ENCODE measurements at places on chromosomes 11 and 22.
A peak's percentile ranks its signal among the peaks of the same experiment; 100 is the strongest.

GRCh38 chr22:24836282-24836681 is 30.3 kb downstream of the SGSM1 start:
- DNase-seq: no peak

DNA sequence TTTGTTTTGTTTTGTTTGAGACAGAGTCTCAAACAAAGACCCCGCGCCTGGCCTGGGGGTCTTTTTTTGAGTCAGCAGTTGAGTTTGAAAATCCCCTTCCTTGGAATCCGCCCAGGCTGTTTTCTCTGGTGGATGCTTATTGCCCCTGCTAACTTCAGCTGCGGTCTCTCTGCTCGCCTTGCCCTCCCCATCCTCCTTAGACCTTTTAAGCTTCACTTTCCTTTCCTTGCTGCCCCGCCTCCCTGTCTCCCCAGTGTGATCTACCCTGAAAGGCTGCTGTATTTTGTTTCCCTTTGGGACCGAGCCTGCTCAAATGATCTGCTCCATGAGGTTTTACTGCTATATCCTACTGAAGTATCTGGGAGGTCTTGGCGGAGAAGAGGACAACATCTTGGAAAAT is 2.5 kb downstream of the USP18 start:
- no peak for DNase-seq

DNA sequence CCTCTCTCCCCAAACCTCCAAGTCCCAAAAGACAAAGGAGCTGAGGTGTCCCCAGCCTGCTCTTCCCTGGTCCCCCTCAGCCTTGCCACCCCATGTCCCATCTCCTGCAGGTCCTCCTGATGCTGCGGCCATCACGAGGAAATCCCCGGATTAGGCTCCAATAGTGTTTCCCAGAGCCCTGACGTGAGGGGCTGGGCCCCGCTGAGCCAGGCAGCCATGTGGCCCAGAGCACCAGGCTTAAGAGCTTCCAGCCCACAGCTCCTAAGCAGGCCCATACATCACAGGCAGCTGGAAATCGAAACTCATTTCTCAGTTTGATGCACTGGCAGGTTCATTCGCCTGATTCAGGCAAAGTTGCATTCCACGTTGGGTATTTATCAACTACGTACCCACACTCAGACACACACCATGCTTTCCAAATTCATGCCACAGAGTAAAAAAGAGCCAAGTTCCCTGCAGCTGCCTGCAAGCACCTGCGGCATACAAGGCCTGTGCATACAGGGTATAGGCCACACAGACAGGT is 114.2 kb downstream of the CHST1 start:
- DNase-seq: no peak

DNA sequence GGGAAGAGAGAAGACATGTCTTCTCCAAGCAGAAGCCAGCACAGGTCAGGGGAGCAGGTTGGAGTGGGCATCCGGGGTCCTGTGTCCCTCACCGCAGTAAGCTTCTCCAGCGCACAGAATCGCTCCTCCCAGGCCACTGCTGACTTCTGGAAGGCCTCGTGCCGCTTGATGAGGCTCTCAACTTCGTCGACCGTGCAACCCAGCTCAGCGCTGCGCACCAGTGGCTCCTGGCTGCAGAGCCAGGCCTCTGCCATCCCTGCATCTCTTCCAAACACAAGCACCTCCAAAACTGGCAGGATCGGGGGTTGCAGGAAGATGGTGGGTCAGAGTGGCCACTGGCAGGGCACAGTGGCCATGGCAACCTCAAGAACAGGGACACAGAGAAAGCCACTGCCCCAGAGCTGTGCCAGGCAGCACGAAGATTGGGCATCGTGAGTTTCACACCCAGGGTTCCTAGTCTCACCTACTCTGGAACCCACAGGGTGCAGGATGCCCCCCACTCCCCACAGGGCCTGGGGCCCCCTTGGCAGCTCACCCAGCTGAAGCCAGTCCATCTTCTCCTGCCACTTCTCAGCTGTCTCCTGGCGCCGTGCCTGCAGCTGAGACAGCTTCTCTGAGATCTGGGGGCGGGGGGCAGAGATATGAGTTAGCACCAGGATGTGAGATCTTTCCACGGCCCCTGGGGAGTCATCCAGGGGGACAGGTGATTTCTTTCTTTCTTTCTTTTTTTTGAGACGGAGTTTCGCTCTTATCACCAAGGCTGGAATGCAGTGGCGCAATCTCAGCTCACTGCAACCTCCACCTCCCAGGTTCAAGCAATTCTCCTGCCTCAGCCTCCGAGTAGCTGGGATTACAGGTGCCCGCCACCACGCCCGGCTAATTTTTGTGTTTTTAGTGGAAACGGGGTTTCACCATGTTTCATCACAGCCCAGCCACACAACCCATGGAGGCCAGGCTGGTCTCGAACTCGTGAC is 11.2 kb upstream of the RBM4B start:
- no peak for DNase-seq

- DNase-seq: no peak
Measured at GRCh38 chr22:20001082-20001638, 15.5 kb downstream of the ARVCF start.

DNA sequence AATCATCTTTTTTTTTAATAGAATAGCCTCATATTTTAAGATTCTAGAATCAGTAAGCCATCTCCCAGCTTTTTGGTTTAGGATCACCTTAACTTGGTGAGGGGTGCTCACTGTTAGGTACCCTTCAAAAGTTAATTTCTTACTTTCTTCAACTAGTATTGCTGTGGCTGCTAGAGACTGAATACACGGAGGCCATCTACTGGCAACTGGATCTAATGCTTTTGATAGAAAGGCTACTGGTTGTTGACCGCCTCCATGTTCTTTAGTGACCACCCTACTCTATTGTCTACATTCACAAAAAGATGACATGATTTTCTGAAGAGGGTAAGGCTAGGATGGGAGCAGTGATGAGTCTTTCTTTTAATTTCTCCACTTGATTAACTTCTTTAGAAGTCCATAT is 16.7 kb upstream of the ALDH3B2 start:
- no peak for DNase-seq

- DNase-seq: no peak
Measured at GRCh38 chr11:95991545-95991944, 67.6 kb upstream of the MTMR2 start.

- DNase-seq: no peak
Measured at GRCh38 chr11:96393753-96394348, 4.0 kb downstream of the JRKL start.

GRCh38 chr11:113504586-113504985 is 29.4 kb upstream of the DRD2 start:
- DNase-seq: peak; percentile 23

DNA sequence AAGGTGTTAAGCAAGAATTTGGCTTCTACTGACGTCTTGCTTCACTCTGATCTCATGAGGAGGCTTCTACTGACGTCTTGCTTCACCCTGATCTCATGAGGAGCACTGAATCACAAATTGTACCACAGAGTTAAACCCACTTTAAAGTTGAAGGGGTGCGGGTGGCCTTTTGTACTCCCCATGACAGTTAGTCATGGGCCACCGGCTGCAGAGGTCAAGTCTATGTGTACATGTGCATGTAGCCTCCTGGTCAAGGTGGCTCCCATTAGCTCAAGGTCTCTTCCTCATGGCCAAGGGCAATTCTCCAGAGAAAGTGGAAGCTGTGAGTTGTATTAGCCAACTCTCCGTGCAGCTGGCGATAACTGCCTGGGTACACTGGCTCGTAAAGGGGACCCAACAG is 23.1 kb upstream of the FZD4 start:
- peak; percentile 87 for DNase-seq

- DNase-seq: no peak
Measured at GRCh38 chr11:125416981-125417935, 78.8 kb downstream of the FEZ1 start.

GRCh38 chr11:96154802-96155520 is 188.0 kb downstream of the MAML2 start:
- DNase-seq: no peak

DNA sequence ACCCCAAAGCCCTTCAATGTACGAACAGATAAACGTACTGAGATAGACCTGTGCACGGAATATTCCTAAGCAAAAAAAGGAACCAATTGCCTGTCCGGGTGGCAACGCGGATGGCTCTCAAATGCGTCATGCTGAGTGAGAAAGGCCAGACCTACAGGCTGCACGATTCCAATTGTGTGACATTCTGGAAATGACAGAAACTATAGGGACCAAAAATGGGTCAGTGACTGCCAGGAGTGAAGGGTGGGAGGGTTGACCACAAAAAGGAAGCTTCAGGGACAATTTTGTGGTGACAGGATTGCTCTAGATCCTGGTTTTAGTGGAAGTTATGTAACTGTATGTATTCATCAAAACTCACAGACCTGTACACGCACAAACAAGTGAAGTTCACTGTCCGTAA is 24.0 kb upstream of the SYT8 start:
- no peak for DNase-seq

GRCh38 chr11:73851046-73851764 is 25.4 kb downstream of the COA4 start:
- DNase-seq: no peak

DNA sequence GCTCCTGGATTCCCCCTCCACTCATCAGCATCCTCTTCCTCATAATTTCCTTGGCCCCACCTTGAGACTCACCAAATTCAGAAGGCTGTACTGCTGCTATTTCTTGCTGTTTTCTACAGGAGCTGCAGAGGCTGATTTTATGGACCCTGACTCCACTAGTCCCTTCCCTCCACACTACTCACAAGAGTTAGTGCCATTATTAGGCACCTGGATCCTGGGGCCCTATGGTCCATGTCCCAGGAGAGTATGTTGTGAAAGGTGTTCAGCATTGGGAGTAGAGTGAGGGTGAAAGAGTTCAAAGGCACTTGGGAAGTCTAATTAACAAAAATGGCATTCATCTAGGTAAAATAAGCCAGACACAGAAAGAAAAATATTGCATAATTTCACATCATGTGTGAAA is at the start of gene OR56A4:
Gene OR56A4 (minus strand): TSS at position 101 of the 400 bp plus-strand sequence. CDS start 3,954 bp downstream, outside the sequence.
- DNase-seq: no peak

DNA sequence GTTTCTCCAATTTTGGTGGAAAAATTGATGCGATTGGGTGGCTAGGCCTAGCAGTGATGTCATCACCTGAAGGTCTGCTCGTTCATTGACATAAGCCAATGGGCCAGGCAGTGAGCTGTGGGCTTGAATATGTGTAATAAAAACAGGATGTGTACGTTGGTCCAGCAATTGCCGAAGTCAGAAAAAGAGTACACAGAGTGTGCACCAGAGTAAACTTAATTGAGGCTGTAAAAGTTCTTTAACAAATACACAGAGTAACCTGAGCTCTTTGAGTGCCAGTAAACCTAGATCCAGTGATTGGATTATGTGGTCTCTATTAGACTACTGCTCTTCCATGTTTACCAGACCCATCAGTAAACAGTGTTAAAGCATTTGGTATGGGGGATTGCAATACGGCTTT is 13.0 kb upstream of the GLYATL1 start:
- no peak for DNase-seq

GRCh38 chr11:61791737-61792309 is 576 bp downstream of the TMEM258 start:
- peak; percentile 80 for DNase-seq

GRCh38 chr22:49499433-49500075 is 328.1 kb downstream of the BRD1 start:
- DNase-seq: no peak

DNA sequence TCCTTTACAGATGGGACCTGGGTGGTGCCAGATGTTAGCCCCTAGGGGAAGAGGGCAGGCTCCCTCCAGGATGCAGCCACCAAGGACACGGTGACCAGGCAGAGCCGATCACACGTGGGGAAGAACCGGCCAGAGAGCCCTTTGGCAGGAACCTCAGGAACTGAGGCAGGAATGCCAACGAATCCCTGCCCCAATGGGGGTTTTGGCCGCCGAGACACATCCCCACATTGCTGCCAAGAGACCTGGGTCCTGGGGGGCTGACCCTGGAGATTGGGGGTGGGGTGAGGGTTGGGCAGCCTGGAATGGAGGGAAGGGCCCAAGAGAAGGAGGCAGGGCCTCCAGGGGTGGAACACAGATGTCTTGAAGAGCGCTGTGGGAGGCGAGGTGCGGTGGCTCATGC is 28.7 kb upstream of the LMO1 start:
- DNase-seq: peak; percentile 43

- DNase-seq: no peak
Measured at GRCh38 chr22:49593509-49593908, 234.2 kb downstream of the BRD1 start.

- no peak for DNase-seq
Measured at GRCh38 chr11:123653827-123654565, 428 bp downstream of the SCN3B start.

- peak; percentile 94 for DNase-seq
Measured at GRCh38 chr11:78139422-78140391, at the start of gene ALG8. TSS of gene ALG8 (minus strand) at chr11:78139626. CDS start at chr11:78139588, 38 bp downstream.

DNA sequence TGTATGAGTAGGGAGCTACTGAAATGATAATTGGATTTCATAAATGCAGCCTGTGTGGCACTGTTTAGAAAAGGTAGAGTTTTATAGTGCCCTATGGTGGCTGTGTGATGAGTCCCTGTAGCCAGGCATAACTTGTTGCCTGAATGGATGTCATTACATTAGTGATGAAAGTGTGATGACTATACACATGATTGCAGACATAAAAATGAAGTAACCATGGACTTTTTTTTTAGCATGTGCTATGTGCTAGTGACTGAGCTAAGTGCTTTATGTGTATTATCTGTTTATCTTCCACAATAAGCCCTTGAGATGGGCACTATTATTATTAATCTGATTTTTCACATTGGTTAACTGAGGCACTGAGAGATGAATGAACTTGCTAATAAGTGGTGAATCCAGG is 13.5 kb upstream of the GRAMD1B start:
- no peak for DNase-seq

DNA sequence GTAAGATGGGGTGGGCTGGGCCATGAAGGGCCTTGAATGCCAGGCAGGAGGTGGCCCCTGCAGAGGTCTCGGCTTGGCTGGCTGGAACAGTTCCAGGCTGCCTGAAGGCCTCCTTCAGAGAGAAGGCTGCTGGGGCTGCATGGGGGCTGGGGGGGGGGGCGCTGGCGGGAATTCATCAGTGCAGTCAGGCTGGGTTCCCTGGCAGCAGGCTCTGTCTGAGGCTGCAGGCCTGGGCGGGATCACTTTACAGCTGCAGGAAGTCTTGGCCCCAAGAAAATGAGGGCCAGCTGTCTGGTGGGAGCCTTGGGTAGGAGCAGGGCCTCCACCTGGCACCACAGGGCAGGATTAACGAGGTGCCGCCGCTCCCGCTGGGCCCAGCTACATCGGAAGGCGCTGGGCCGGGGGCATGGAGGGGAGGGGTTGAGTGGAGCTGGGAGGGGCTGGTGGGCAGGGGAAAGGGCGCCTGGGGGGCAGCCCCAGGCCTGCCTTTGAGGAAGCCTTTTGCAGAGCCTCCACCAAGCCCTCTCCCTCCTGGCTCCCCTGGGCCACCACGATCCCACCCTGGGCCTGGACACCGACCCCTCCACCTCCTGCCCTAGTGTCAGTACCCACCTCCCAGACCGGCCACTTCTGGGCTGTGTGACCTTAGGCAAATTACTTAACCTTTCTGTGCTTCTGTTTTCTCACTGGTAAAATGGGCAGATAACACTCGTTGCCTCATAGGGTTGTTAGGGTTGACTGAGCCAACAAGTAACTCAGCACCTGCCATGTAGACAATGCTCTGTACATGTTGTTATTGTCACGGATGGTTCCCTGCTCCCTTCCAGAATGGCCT is 31.0 kb upstream of the HMOX1 start:
- DNase-seq: no peak

All from right atrium auricular region (tissue), 2 donors.